ENCODE measurements at places on chromosomes 5 and 9.

DNA sequence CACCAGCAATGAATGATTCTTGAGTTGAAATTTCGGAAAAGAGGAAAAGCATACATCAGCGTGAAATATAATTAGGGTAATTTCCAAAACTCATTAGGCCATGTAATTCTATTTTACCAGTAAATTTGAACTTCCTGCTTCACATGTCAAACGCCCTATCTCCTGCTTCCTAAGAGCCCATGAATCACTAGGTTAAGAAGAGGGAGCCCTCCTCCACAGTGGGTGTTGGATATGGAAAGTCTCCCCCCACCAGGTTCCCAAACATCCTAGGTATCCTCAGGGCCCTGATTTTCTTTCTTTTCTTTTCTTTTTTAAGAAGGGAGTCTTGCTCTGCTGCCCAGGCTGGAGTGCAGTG lies 115.2 kb downstream of the SUSD1 start:
- no peak for DNase-seq

DNA sequence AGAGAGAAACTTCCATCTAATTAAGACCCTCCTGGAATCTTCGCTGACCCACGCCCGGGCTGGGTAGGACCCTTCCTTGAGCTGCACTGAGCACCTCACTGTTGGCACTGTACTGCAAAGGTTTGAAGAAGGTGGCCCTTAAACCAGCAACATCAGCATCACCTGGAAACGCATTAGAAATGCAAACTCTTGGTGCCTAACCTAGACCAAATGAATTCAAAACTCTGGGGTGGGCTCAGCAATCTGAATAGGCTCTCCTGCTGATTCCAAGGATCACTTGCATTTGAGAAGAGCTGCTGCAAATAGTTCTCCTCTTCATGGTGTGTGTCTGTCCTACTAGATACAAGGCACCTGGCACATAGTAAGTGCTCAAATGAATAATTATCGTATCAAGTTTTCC lies 2.7 kb upstream of the ZNF618 start:
- no peak for DNase-seq

DNA sequence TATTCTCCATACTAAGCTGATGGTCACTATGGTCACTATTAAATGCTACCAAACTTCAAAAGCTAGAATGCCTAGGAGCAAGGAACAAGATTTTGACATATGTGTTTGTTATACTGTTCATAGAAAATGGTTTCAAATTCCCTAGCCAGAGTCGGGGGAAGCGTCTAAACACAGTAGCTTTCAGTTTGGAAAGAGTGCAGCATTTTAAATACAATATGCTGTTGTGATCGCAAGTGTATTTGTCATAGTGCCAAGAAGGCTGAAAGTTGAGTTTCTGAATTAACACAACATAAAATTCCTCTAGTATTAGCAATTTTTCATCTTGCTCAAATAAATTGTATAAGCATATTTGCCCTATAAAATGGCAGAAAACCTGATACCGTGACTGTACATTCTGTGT lies 280.4 kb downstream of the ZNF608 start:
- DNase-seq, result no peak

- DNase-seq, result no peak
These were observed 45.7 kb upstream of the ALDOB start for GRCh38 chr9:101481261-101481660.

DNA sequence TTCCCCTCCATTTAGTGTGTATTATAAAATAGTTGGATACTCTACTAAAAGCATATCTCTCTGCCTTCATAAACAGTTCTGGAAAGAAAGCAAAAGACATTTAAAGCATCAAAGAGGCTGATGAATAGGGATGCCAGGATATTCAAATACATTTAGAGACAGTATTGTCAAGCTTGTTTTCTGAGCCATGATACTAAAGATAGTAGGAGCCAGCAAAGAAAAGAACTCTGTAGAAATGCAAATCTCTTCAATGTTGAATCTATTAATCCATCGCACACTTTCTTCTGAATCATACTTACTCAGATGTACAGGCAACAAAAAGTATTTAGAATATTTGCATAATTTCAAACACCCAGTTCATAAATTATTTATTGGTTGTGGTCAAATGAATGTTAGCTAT lies 207.1 kb upstream of the MEF2C start:
- no peak for DNase-seq

DNA sequence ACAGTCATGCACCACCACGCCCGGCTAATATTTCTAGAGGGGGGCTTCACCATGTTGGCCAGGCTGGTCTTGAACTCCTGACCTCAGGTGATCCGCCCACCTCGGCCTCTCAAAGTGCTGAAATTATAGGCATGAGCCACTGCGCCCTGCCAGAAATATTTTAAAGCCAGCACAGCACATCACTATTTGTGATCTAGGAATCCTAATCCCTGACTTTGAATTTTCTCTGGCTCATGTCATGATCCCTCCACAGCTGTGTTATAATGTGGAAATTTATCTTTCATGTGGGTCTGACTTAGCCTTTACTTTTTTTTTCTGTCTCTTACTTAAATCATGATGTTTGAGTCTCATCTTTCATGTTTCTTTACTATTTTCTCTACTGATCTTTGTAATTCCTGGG lies 18.7 kb upstream of the ITGA1 start:
- no peak for DNase-seq

DNA sequence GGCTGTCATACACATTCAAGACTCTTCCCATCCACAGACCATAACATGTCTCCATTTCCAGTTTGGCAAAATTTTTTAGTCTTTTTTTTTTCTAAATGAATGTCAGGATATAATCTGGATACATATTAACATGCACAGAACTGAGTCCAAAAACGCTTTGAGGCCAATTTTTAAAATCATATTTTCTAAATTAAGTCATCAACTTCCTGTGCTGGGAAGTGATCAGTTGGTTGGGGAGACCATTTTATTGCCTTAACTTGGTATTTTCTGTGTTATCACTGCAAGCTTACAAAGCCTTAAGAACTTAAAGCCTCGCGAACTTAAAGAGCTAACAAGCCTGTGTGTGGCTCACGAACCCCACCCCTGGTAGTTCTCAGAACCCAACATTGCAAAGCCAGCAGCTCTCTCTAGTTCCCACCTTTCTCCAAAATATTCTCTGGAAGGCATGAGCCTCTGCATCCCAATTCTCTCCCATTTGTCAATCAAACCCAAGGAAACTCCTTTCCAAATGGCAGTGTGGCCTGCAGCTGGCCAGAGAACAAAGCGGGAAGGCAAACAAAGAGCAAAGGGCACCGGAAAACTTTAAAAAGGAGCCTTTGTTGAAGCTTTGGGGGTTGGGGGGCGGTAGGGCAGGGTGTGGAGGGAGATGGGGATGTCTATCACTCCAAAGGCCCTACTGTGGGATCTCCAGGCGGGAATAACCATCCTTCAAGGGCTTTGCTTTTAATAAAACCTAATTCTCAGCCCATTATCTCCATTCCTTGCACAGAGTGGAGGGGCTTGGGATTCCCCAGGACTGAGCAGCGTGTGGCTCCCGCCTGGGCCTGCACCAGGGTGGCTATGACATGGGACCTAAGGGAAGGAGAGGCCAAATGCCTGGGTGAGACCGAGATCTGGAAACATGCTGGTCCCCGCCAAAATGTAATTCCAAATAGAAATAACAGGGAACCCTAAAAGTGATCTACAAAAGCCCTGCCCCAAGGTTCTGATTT lies 65.0 kb downstream of the ROR2 start:
- no peak for DNase-seq

DNA sequence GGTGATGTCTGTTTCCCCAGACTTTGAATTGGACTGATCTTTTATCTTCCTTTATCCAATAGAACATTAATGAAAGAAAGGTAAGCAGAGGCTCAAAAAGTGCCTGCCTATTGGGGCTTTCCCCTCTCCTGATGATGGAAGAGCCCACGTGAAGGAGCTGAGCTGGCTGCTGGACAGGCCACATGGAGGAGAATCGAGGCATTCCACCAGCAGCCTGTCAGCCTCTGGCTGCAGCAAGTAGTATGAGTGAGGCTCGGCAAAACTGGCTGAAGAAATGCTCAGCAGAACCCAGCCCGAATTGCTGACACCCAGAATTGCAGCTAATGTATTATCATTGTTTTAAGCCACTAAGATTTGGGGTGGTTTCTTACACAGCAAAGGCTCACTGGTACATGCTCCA lies 66.5 kb upstream of the STC2 start:
- DNase-seq, result no peak

DNA sequence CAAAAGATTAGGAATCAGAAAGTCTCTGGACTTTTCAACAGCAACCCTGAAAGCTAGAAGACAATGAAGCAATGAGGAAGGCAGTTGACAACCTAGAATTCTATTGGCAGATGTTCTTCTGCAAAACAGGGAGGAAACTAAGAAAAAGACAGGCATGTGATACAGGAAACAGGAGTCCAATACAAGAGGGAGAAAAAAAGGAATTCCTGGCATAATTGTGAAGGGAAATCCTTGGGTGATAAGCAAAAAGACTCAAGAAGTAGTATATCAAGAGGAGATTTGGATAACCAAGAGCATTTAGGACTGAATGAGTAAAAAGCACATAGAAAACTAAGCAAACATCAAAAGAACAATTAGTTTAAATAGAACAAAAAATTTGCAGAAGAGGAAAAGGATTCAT lies 58.6 kb downstream of the LPAR1 start:
- DNase-seq, result no peak

- no peak for DNase-seq
These were observed 12.3 kb downstream of the SGCD start for GRCh38 chr5:156339139-156339841.

- DNase-seq, result no peak
These were observed 243.6 kb downstream of the AUH start for GRCh38 chr9:91117959-91118703.

DNA sequence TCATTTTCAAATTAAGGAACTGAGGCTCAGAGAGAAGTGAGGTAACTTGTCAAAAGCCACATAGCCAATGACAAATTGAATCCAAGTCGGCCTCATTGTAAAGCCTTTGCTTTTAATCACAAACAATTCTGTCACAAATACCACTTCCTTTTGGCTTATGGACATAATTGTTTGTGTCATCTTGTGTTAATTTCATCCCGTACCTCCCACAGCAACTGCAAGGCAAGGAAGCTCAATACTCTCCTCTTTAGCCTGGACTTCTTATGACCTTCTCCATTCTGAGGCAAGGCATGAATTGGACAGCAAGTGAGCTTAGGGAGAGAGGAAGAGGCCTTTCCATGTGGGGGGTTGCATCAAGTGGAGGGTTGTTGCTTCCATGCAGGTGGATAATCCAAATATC lies 62.2 kb upstream of the SLC2A8 start:
- DNase-seq, result no peak

- DNase-seq, result no peak
These were observed 191.3 kb upstream of the NREP start for GRCh38 chr5:111948092-111948841.

DNA sequence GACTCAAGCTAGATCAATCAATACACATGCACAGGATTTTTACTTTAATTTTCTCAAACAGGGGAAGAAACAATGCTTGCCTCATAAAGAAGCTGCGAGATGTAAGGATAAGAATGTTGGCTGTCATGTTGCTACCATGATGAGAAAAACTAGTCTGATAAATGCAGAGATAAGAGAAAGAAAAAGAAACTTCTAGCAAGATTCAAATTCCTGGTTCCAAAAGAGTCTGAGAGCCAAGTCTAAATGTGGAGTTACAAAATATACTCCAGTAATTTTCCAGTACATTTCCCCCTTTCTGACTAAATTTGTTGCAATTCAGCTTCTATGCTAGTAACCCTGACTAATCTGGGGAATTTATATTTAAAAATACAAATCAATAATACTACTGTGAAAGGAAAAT lies 10.4 kb upstream of the ANXA1 start:
- no peak for DNase-seq

DNA sequence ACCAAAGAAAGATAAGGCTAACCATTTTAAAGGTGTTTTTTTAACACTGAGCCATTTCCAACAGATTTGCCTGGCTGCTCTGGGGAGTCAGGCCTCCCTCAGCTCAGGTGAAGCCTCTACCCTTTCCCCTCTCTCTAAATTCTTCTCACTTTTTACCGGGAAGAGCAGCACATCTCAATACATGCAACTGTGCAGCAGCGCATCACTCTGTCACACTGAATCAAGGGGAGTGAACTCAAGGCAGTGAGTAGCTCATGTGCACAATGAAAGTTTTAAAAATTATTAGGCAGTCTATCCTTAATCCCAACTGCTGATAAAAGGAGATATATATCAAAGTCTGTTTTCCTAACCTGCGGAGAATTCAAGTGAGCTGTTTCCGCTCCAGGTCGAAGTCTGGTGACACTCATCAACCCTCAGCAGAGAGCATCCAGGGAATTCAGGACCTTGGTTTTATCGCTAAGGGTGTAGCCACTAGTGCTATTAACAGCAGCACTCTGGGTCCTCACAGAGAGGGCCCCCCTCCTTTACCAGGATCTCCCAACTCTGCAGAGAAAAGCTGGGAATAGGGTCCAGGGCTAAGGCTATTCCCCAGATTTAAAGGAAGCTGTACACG lies 1.0 kb downstream of the CEMIP2 start:
- DNase-seq, result no peak

DNA sequence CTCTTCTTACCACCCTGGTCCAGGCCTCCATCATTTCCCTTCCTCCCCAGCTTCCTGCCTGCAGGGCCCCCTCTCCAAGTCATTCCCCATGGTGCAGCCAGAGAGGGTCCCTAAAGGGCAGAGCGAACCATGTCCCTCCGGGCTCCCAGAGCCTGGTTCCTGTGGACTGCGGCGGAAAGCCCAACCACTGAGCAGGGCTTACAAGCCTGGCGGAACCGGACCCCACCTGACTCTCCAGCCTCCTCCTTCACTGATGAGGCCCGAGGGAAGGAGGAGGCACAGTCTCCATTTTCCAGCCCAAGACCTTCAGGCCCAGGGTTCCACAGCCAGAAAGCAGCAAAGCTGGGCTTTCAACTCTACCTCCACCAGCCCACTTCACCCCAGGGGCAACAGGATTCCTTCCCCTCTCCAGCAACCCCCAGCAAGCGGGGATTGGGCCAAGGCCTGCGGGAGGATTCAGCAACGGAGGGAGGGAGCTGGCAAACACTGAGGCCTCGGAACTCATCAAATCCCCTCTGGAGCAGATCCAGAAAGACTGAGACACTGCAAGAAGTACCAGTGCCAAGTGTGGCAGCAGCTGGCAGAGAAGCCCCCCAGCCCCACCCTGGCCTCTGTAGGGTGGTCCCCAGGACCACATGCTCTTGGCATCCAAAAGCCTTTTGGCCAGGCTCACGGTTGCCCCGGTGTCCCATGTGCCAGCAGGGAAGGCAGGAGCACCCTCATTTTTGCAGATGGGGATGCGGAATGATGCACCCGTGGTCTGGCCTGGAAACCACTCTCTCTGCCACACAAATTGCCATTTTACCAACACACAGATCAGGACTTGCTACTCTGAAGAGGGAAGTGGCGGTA lies 3.1 kb downstream of the FAM163B start:
- no peak for DNase-seq

All from stimulated activated CD4-positive, alpha-beta T cell treated with anti-CD3 and anti-CD28 coated beads, Interleukin-2, amount 100 ng/mL, for 24 hours (primary cell).